ENCODE measurements at places on chromosomes 12 and 14. TPM values are rescaled to one million over a fixed set of nuclear protein-coding genes. Genes with fewer than 3 reads are reported as not detected.
A peak's percentile ranks its signal among the peaks of the same experiment; 100 is the strongest.

GRCh38 chr14:41385797-41386196 is 220.9 kb upstream of the LRFN5 start:
- DNase-seq = no peak

DNA sequence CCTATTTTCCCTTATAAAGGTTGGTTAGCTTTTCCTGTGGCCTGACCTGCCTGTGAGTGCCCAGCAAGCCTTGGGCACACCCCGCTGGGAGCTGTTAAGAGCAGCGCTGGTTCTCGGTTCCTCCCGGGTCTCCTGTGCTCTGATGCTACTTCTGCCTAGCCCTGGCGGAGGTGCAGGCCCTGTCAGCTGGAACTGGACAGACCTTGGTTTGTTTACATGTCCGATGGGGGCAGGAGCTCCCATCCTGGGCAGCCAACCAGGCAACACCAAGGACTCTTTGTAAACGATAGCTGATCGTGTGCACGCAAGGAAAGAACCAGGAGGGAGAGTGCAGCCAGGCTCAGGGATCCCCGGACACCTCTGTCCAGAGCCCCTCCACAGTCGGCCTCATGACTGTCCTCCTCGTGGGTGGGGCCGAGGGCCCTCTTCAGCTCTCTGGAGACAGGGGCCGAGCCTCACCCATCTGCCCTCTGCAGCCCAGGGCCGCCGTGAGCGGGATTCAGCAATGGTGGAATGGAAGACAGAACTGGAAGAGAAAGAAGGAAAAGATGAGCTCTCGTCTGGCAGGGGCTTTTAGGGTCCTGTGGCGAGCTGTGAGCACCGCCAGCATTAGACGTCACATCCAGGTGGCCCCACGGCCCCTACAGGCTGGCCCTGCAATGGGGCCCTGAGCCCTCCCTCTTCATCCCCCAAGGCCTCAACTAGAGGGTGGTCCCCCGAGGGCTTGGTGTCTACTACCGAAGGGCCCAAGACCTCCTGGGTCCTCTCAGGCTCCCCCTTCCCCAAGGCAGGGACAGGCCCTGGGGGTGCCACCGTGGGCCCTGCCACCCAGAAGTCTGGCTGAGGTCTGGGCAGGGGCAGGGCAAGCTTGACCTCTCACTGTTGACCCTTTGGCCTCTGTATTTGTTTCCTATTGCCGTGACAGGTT is 12.3 kb downstream of the TNFAIP2 start:
- no peak for DNase-seq

- no peak for DNase-seq
These were observed 99.4 kb downstream of the NINJ2 start for GRCh38 chr12:563787-564298.

- DNase-seq = peak; percentile 70
These were observed 417.0 kb downstream of the DPF3 start for GRCh38 chr14:72476657-72477499.

- DNase-seq = no peak
These were observed 9.0 kb downstream of the TAPBPL start for GRCh38 chr12:6460751-6461371.

DNA sequence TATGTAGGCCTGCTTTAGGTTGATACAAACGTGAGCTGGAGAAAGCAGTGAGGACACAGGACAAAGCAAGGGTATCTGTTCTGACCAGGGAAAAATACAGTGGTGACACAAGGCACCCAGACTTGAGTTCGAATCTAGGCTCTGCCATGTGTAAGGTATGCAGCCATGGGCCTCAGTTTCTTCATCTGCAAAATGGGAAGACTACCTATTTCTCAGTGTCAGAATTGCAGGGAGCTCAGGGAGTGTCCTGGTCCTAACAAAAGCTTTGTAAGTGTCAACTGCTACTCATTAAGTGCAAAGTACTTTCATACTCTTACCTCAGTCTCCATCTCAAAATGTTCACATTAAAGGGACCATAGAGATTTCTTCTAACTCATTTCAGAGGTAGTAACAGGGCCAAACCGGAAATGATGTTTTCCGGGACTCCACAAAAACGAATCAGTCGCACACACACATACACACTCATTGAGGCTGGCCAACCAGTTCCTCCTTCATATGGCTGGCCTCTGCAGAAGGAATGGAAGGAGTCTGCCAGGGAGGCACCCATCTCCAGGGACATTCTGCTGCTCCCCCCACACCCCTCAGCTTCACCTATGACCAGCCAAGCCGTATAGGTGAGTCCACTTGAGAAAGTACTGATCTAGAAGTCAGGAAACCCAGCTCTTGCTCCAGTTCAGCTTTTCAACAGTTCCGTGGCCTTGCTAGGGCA is 7.8 kb downstream of the CTDSP2 start:
- no peak for DNase-seq

GRCh38 chr14:29242755-29243754 is 476.5 kb downstream of the FOXG1 start:
- peak; percentile 33 for DNase-seq

DNA sequence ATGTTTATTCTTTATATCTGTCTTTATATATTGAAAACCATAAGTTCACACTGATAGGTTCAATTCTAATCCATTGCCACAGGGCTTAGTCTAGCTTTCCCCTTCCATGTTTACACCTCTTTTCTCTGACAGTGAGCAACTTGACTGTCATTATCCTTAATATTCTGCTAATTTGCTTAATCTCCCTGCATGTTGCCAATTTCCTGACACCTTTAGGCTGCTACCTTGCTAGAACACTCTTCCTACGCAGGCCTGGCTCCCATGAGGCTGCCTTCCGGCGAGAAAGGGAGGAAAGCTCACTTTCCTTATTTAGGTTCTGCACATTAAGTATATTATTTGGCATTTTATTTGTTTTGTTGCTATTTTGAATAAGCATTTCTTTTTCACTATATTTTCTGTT is 12.8 kb upstream of the FRS2 start:
- no peak for DNase-seq

DNA sequence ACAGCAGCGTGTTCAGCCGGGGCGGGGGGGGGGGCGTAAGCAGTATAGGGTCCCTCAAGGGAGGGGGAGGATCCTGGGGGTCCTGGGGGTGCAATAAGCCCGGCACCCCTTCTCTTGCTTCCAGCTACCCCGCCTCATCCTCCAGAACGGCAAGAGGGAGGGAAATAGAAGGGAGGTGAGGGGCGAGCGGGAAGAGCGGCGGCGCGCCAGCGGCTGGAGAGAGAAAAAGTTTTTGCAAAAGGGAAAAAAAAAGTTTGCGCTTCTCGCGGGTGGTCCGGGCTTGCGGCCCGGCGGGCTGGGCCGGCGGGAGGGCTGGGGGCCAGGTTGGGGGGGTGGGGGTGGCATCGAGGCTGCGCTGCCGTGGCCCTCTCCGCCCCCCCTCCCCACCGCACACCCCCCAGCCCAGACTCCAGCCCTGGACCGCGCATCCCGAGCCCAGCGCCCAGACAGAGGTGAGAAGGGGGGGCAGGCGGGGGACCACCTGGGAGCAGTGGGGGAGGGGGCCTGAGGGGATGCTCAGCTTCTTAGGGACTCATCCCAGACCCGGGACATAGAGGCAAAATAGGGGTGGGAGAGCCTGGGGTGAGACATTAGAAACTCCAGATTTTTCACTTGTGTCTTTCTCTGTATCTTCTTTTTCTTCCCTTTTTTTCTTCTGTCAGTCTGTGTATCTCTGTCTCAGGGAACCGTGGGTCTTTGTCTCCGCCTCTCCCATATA is at the start of gene GLI1:
Gene GLI1, plus strand, starts transcription at position 36 of the 718 bp plus-strand sequence. CDS start 3,907 bp downstream, outside the sequence.
- DNase-seq = no peak

Gene TBC1D30
- total RNA-seq = 0.26 TPM

Gene RPL10L
- total RNA-seq = not detected

Gene CISTR
- not detected for total RNA-seq

Gene ATP5F1B
- 710 TPM for total RNA-seq

Gene ENO2
- total RNA-seq = 24.7 TPM

Gene CCND2
- not detected for total RNA-seq

Gene SLC25A47
- total RNA-seq = 0.24 TPM

Measured in A172 (cell line).